ENCODE measurements at places on chromosomes 12 and 14. TPM values are rescaled to one million over a fixed set of nuclear protein-coding genes. Genes with fewer than 3 reads are reported as not detected.

The KLHDC1 gene
- not detected for total RNA-seq

The PZP gene
- not detected for total RNA-seq

The GTF2A1 gene
- 53.5 TPM for total RNA-seq

The DAO gene
- total RNA-seq, result not detected

The KRT6A gene
- not detected for total RNA-seq

The RPGRIP1 gene
- 0.65 TPM for total RNA-seq

The ARHGDIB gene
- 0.82 TPM for total RNA-seq

The PRB2 gene
- not detected for total RNA-seq

The PUS7L gene
- 23.2 TPM for total RNA-seq

The P2RX2 gene
- 0.84 TPM for total RNA-seq

The GSC gene
- total RNA-seq, result 0.54 TPM

The ASIC1 gene
- 2.4 TPM for total RNA-seq

The PRR4 gene
- not detected for total RNA-seq

DNA sequence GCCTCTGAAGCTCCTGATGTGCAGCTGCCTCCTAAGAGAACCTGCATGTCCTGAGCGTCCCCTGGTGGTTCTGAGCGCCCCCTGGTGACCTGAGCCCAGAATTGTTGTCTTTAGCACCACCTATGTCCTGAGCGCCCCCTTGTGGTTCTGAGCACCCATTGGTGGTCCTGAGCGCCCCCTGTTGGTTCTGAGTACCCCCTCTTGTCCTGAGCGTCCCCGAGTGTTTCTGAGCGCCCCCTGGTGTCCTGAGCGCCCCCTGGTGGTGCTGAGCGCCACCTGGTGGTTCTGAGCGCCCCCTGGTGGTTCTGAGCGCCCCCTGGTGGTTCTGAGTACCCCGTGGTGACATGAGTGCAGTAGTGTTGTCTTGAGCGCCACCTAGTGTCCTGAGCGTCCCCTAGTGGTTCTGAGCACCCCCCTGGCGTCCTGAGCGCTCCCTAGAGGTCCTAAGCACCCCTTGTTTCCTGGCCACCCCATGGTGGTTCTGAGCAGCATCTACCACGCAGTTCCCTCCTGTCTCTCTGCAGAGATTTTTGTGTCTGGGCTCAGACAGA lies 782.5 kb downstream of the TMEM121 start:
- H3K27me3 ChIP-seq, result no peaks in the 10 kb centered on the region
- peak overlapping the region; percentile 28 for H3K4me3 ChIP-seq
- no peaks in the 10 kb centered on the region for H3K36me3 ChIP-seq
- H3K27ac ChIP-seq, result no peak overlapping the region
- DNase-seq, result no peak

GRCh38 chr12:18923721-18924120 lies 185.8 kb downstream of the CAPZA3 start:
- H3K4me1 ChIP-seq, result no peaks in the 10 kb centered on the region
- H3K27me3 ChIP-seq, result no peaks in the 10 kb centered on the region
- no peak for DNase-seq
- H3K36me3 ChIP-seq, result no peaks in the 10 kb centered on the region

GRCh38 chr12:68630598-68630997 lies 19.9 kb downstream of the RAP1B start:
- H3K27me3 ChIP-seq, result no peaks in the 10 kb centered on the region
- H3K27ac ChIP-seq, result no peak overlapping the region
- no peak for DNase-seq
- H3K4me1 ChIP-seq, result no peaks in the 10 kb centered on the region

GRCh38 chr12:93245543-93245942 lies 132.2 kb upstream of the NUDT4 start:
- H3K4me3 ChIP-seq, result no peak overlapping the region
- H3K27ac ChIP-seq, result no peak overlapping the region
- peaks cover 1% of the 10 kb centered on the region for H3K27me3 ChIP-seq
- DNase-seq, result no peak
- H3K4me1 ChIP-seq, result no peaks in the 10 kb centered on the region
- H3K36me3 ChIP-seq, result no peaks in the 10 kb centered on the region

GRCh38 chr12:114166362-114166761 lies 200.2 kb upstream of the RBM19 start:
- H3K27me3 ChIP-seq, result peaks cover 4% of the 10 kb centered on the region
- DNase-seq, result peak; percentile 71
- no peaks in the 10 kb centered on the region for H3K4me1 ChIP-seq
- no peaks in the 10 kb centered on the region for H3K36me3 ChIP-seq
- H3K4me3 ChIP-seq, result no peak overlapping the region

DNA sequence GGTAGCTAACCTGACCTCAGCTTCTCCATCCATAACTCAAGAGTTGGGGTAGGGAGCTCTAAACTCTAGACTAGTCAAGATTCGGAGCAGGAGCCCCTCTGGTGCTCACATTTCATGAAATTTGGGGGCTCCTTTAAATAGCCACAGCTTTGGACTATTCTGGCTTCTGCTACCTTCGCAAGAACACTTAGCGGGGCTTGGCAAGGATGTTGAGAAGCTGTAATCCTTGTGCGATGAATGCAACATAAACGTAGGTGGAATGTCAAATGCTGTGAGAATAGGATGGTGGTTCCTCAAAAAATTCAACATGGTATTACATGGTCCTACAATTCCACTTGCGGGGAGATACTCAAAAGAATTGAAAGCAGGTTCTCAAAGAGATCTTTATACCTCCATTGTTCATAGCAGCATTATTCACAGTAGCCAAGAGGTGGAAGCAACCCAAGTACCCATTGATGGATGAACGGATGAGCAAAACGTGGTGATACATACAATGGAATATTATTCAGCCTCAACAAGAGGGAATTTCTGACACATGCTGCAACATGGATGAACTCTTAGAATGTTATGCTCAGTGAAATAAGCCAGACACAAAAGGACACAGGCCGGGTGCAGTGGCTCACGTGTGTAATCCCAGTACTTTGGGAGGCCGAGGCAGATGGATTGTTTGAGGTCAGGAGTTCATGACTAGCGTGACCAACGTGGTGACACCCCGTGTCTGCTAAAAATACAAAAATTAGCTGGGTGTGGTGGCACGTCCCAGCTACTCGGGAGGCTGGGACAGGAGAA lies 73.8 kb downstream of the ACTN1 start:
- no peak for DNase-seq
- no peak overlapping the region for H3K27ac ChIP-seq
- H3K4me1 ChIP-seq, result no peaks in the 10 kb centered on the region

GRCh38 chr14:21227981-21228380 lies 41.3 kb downstream of the HNRNPC start:
- H3K4me1 ChIP-seq, result no peaks in the 10 kb centered on the region
- no peak overlapping the region for H3K27ac ChIP-seq
- H3K36me3 ChIP-seq, result peaks cover 97% of the 10 kb centered on the region
- no peaks in the 10 kb centered on the region for H3K27me3 ChIP-seq
- no peak for DNase-seq
- no peak overlapping the region for H3K4me3 ChIP-seq

DNA sequence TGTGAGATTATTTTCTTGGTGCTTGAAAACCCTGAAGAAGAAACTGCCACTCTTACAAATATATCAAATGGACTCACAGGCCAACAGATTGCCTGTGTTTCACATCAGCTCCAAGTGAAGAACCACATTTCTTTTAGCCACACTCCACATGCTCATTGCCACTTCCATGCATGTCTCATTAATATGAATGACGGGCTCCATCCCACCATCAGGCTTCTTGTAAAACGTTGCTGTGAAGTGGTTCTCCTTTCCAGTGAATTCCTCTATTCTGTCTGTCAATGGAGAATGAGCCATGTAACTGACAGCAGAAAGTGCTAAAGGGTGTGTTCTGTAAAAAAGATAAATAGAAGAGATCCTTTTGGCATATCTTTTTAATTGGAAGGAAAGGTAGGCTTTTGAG lies 188.2 kb upstream of the RMST start:
- H3K4me3 ChIP-seq, result no peak overlapping the region
- H3K27ac ChIP-seq, result no peak overlapping the region
- DNase-seq, result no peak
- H3K4me1 ChIP-seq, result peaks cover 8% of the 10 kb centered on the region

- H3K36me3 ChIP-seq, result no peaks in the 10 kb centered on the region
- no peaks in the 10 kb centered on the region for H3K27me3 ChIP-seq
- H3K27ac ChIP-seq, result no peak within 1 kb of the TSS
- H3K4me1 ChIP-seq, result no peaks in the 10 kb centered on the region
- no peak for DNase-seq
Measured at GRCh38 chr12:122730215-122731014, at the start of gene HCAR1. HCAR1 (minus strand) TSS chr12:122730844; CDS start chr12:122730339, 505 bp downstream.

DNA sequence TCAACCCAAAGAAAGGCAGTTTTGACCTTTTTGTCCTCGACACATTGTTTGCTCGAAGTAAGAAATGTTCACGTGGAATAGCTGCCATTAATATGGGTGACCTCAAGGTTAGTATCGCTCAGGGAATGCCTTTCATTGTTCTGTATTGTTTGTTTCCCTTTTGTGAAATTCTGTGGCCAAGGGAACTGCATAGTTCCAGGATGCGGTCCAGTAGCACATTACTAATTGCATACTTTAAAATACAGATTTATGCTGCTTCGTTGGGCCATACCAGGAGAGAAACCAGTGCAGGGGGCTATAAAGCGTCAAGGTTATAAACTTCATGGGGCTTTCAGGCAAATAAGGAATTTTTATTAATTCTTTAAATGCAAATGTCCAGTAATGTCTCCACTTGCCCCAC lies 73.3 kb upstream of the USP44 start:
- H3K27ac ChIP-seq, result peak overlapping the region; percentile 26
- no peaks in the 10 kb centered on the region for H3K36me3 ChIP-seq
- no peak for DNase-seq
- H3K27me3 ChIP-seq, result no peaks in the 10 kb centered on the region
- H3K4me3 ChIP-seq, result no peak overlapping the region

DNA sequence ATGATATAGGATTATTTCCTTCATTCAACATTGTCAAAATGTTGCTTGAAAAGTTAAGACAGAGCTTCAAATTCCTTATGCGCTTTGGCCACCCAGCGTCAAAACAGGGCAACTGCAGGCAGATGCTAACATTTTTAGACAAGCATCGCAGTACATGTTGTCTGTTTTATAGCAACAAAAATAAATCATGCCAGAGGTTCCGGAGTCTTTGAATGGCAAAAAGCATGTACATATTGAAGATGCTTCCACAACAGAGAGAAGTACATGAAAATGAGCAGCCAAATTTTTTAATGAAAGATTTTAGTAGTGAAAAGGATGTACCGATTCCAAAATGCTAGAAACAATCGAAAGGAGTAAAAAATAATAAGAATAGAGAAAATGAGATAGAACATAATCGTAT lies 49.8 kb upstream of the USP15 start:
- H3K4me3 ChIP-seq, result no peak overlapping the region
- H3K4me1 ChIP-seq, result no peaks in the 10 kb centered on the region
- no peak for DNase-seq
- H3K27ac ChIP-seq, result no peak overlapping the region
- no peaks in the 10 kb centered on the region for H3K27me3 ChIP-seq

- DNase-seq, result no peak
- H3K27me3 ChIP-seq, result no peaks in the 10 kb centered on the region
Measured at GRCh38 chr14:67863223-67863622, 43.6 kb downstream of the RAD51B start.

DNA sequence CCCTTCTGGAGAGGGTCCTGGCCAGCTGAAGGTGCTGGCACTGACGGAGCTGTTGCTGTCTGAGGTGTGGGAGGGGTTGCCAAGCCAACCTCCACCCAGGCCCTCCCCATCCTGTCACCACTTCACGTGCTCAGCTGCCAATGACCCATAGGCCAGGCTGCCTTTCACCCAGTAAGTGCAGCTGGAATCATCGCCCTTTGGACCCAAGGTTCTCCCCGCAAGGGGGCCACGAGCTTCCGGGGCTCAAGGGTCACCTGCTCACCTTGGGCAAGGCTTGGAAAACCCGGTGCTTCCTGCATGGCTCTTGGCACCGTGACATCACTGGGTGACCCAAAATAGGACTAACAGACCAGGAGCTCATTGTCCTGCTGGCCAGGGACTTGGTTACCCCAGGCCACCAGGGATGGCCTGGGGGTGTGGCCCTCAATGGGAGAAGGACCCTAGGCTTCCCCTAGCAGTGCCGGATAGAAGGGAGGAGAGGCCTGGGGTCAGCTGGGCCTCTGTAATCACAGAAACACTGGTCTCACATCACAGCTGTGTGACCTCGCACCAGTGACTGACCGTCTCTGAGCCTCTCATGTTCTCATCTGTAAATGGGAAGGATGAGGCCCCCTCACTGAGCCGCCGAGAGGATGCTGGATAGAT lies 51.3 kb downstream of the CCDC85C start:
- no peaks in the 10 kb centered on the region for H3K36me3 ChIP-seq
- no peak for DNase-seq
- no peak overlapping the region for H3K4me3 ChIP-seq
- no peaks in the 10 kb centered on the region for H3K27me3 ChIP-seq

- no peak overlapping the region for H3K27ac ChIP-seq
- H3K27me3 ChIP-seq, result no peaks in the 10 kb centered on the region
- peaks cover 35% of the 10 kb centered on the region for H3K4me1 ChIP-seq
- no peak for DNase-seq
- H3K4me3 ChIP-seq, result no peak overlapping the region
Measured at GRCh38 chr14:76916040-76916715, 90.0 kb downstream of the LRRC74A start.

GRCh38 chr12:91460469-91460868 lies 277.9 kb upstream of the DCN start:
- H3K4me3 ChIP-seq, result no peak overlapping the region
- no peak overlapping the region for H3K27ac ChIP-seq

- H3K27me3 ChIP-seq, result no peaks in the 10 kb centered on the region
- no peak overlapping the region for H3K27ac ChIP-seq
- H3K36me3 ChIP-seq, result no peaks in the 10 kb centered on the region
- peaks cover 4% of the 10 kb centered on the region for H3K4me1 ChIP-seq
- DNase-seq, result no peak
Measured at GRCh38 chr12:52216807-52217206, 16.2 kb upstream of the KRT7 start.

GRCh38 chr12:120067901-120068300 lies 48.7 kb downstream of the RAB35 start:
- DNase-seq, result no peak
- no peaks in the 10 kb centered on the region for H3K27me3 ChIP-seq
- peaks cover 4% of the 10 kb centered on the region for H3K4me1 ChIP-seq

DNA sequence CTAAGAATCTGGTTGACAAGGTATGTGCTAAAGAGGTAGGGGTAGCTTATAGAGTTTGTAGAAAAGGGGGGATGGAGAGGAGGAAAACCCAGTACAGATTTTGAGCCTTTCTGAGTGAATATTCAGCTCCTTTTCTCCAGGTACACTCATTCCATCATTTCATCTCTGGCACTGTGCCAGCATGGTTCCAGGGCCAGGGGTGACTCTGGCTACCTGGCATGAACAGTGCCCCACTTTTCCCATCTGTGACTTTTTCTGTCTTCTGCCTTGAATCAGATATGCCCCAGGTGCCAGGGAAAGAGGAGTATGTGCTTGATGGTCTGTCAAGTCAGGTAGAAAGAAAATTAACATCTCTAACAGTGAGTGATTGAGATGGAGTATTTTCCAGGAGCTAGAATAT lies 175.7 kb downstream of the CACNA1C start:
- no peaks in the 10 kb centered on the region for H3K36me3 ChIP-seq
- H3K4me3 ChIP-seq, result no peak overlapping the region
- DNase-seq, result no peak
- no peak overlapping the region for H3K27ac ChIP-seq
- no peaks in the 10 kb centered on the region for H3K4me1 ChIP-seq

DNA sequence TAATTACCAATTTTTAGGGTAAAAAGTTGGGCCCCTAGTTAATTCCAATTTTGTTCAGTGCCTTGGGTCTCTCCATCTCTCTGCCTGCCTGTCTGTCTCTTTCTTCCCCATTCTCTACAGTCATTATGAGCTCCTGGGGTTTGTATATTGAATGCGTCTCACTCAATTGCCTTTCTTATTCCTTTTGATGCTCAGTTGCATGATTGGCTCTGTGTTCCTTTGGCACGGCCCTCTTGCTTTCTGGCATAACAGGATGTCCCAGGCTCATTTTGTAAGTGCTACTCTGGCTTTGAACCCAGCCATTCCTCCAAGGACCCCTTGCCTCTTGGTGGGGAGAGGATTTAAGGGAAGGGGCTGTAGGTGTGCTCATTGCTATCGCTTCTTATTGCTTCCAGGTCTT lies 35.6 kb downstream of the ZNF664 start:
- H3K4me1 ChIP-seq, result no peaks in the 10 kb centered on the region
- H3K27ac ChIP-seq, result no peak overlapping the region
- no peaks in the 10 kb centered on the region for H3K36me3 ChIP-seq
- no peak for DNase-seq
